ENCODE measurements at places on chromosomes 3 and 15. TPM values are rescaled to one million over a fixed set of nuclear protein-coding genes. Genes with fewer than 3 reads are reported as not detected.

KLHL6 gene
- 46.1 TPM for total RNA-seq

- H3K4me3 ChIP-seq = no peak overlapping the region
- H3K36me3 ChIP-seq = peaks cover 4% of the 10 kb centered on the region
Measured at GRCh38 chr15:34335176-34336032, 2.2 kb downstream of the SLC12A6 start.

GOLGA8J gene
- total RNA-seq = not detected

SNAPC5 gene
- 16.2 TPM for total RNA-seq

DNA sequence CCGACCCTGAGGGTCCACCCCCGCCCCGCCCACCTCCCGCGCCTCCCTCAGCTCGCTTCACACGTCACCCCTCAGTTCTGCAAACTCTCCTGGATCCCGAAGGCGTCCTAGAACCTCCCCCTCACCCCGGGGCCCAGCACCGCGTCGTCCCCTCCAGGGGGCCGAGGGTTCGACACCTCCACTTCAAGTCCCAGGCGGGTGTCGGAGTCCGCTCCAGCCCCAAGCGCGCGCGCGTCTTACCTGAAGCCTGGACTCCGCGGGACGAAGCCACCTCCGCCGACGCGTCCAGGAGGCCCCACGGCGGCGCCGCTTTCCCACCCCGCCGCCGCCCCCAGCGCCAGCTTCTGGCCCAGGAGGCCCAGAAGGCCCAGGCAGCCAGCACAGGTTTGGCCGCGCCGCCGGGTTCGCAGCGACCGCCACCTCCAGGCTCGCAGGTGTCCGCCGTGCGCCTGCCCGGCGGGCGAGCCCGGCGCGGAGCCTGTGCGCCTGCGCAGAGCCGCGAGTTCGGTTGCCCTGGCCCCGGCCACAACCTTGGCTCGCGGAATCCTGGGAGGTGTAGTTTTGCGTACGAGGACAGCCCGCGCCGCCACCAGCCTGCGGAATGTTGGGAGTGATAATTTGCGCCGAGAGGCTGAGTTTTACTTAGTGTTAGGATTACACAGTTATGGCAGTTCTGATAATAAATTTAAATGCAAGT lies at the start of gene POMGNT2:
Gene POMGNT2 (minus strand): TSS at position 484 of the 697 bp plus-strand sequence. CDS start 24,648 bp downstream, outside the sequence.
- H3K4me3 ChIP-seq = peak within 1 kb of the TSS; percentile 83
- H3K36me3 ChIP-seq = peaks cover 4% of the 10 kb centered on the region
- H3K27me3 ChIP-seq = peaks cover 8% of the 10 kb centered on the region
- H3K4me1 ChIP-seq = peaks cover 2% of the 10 kb centered on the region
- no peak within 1 kb of the TSS for H3K27ac ChIP-seq
- DNase-seq = peak; percentile 93

DNA sequence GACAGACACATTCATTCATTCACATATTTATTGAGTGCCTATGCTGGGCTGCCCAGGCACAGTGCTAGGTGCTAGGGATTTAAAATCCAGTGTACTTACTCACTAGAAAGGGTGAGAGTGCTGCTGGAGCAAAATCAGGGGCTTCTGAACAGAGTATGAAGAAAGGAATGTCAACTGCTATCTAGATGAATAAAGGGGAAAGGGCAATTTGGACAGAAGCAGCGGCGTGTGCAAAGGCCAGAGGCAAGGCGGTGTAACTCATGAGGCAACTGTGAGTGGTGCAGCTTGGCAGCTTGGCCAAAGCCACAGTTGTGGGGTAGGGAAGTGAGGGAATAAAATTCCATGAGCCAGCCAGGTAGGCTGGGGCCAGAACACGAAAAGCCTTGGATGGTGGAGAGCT lies 76.7 kb downstream of the RAD18 start:
- peaks cover 2% of the 10 kb centered on the region for H3K27me3 ChIP-seq
- H3K27ac ChIP-seq = no peak overlapping the region
- H3K36me3 ChIP-seq = peaks cover 5% of the 10 kb centered on the region
- no peak overlapping the region for H3K4me3 ChIP-seq
- H3K4me1 ChIP-seq = peaks cover 21% of the 10 kb centered on the region

DNA sequence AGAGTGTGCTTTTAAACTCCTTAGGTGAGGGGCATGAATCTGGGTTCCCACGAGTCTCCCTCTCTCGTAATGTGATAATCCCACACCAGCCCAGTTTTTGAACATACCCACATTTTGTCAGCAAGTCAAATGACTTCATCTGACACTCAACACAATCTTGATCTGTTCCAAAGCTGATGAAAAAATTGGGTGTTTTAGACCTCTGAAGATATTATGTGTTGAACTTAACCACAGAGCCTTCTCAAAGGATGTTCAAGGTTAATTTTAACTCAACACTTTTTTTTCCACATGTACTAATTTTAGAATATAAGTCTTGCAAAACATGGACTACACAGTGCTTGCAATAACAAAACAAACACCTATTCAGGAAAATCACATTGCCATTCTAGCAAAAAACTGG lies 123.1 kb downstream of the TGFBR2 start:
- no peaks in the 10 kb centered on the region for H3K27me3 ChIP-seq
- H3K27ac ChIP-seq = no peak overlapping the region
- H3K4me3 ChIP-seq = no peak overlapping the region
- H3K4me1 ChIP-seq = no peaks in the 10 kb centered on the region
- no peaks in the 10 kb centered on the region for H3K36me3 ChIP-seq
- DNase-seq = no peak

RASGRP1 gene
- 0.49 TPM for total RNA-seq
